ENCODE measurements at places on chromosomes 13 and 19. TPM values are rescaled to one million over a fixed set of nuclear protein-coding genes. Genes with fewer than 3 reads are reported as not detected.

LILRA2 gene
- polyA plus RNA-seq = 2.1 TPM

RFPL4A gene
- polyA plus RNA-seq = not detected

ZNF132 gene
- 1.2 TPM for polyA plus RNA-seq

RXFP2 gene
- polyA plus RNA-seq = not detected

ZNF415 gene
- polyA plus RNA-seq = 6.5 TPM

ZIK1 gene
- 0.92 TPM for polyA plus RNA-seq

PSG11 gene
- not detected for polyA plus RNA-seq

ZNF91 gene
- 8.4 TPM for polyA plus RNA-seq

SYDE1 gene
- polyA plus RNA-seq = 13.5 TPM

NAXD gene
- 41.4 TPM for polyA plus RNA-seq

ZNF536 gene
- polyA plus RNA-seq = 0.44 TPM

ASF1B gene
- 8.8 TPM for polyA plus RNA-seq

ZNF100 gene
- 1.1 TPM for polyA plus RNA-seq

SLC25A30 gene
- polyA plus RNA-seq = 2.9 TPM

MYH14 gene
- polyA plus RNA-seq = 23.7 TPM

SLC7A9 gene
- polyA plus RNA-seq = 0.58 TPM

KIR2DL1 gene
- not detected for polyA plus RNA-seq

INSR gene
- 6.1 TPM for polyA plus RNA-seq

CALR3 gene
- polyA plus RNA-seq = not detected

EPS8L1 gene
- 82.3 TPM for polyA plus RNA-seq

MUC16 gene
- not detected for polyA plus RNA-seq

PCDH9 gene
- polyA plus RNA-seq = 0.40 TPM

ZNF99 gene
- polyA plus RNA-seq = not detected

Measured in stomach (tissue), 19 donors.